Smooth muscle cell of the pulmonary artery (primary cell): ENCODE measurements at places on chromosomes 3 and 15. TPM values are rescaled to one million over a fixed set of nuclear protein-coding genes. Genes with fewer than 3 reads are reported as not detected.

Gene C3orf18
- total RNA-seq, result 24.4 and 30.9 TPM in 2 replicates

Gene CCDC71
- total RNA-seq, result 14.1 and 18.4 TPM in 2 replicates

Gene XCR1
- total RNA-seq, result not detected in 2 replicates

Gene EBLN2
- total RNA-seq, result 4.1 and 4.2 TPM in 2 replicates

Gene GADL1
- 0.07 TPM in 1 of 2 replicates, not detected in the other for total RNA-seq
